Activated CD4-positive, alpha-beta T cell treated with anti-CD3 and anti-CD28 coated beads, Interleukin-2, amount 50 U/mL, for 1 hour (primary cell): ENCODE measurements at places on chromosomes 11 and 22.

DNA sequence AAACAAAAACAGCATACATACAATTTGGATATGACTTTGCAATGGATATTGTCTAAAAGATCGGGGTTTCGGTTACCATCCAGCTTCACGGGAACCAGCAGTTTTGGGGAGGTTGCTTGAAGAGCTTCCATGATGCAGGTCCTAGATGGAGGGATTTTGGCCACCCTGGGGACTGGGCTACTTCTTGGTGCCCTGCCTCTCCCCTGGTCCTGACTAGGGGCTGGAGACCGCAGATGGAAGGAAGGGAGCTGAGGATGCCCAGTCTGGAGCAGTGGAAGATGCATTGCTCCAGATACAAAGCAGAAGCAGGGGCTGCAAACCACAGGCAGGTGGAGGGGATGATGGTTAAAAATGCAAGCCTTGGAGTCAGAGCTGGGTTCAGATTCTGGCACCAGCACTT, 13.5 kb downstream of the SOX10 start:
- no peak for DNase-seq

- no peak for DNase-seq
Measured at GRCh38 chr11:93743291-93743690, 1.8 kb downstream of the C11orf54 start.

GRCh38 chr11:66388780-66389386, 17.3 kb upstream of the SLC29A2 start:
- DNase-seq: peak; percentile 70

- DNase-seq: no peak
Measured at GRCh38 chr22:31086703-31087330, 5.7 kb downstream of the SMTN start.

GRCh38 chr11:86571273-86571948, 101.0 kb downstream of the ME3 start:
- no peak for DNase-seq

GRCh38 chr22:39661842-39662685, 91.5 kb downstream of the CACNA1I start:
- DNase-seq: peak; percentile 83

- DNase-seq: no peak
Measured at GRCh38 chr22:48887394-48888332, 940.0 kb downstream of the BRD1 start.

GRCh38 chr11:77252555-77253270, 48.8 kb downstream of the GDPD4 start:
- DNase-seq: no peak

DNA sequence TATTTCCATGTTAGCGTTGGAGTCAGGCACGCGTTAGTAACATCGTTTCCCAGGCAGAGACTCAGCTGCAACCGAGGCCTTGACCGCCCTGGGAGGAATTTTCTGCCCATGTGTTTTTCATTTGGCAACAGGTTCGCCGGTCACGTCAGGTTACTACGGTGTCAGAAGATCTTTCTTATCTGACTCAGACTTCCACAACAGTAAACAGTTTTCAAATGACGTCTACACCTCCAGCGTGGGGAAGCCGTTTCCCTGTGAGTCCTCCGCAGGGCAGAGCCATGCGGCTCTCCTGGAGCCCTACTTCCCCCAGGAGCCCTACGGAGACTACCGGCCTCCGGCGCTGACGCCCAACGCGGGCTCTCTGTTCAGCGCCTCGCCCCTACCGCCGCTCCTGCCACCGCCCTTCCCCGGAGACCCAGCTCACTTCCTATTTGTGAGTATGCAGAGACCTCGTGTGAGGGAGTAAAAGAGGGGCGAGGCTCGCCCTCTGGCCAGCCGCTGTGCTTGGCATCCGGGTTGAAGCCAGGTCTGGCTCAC, 14.3 kb upstream of the POU2AF3 start:
- DNase-seq: no peak

DNA sequence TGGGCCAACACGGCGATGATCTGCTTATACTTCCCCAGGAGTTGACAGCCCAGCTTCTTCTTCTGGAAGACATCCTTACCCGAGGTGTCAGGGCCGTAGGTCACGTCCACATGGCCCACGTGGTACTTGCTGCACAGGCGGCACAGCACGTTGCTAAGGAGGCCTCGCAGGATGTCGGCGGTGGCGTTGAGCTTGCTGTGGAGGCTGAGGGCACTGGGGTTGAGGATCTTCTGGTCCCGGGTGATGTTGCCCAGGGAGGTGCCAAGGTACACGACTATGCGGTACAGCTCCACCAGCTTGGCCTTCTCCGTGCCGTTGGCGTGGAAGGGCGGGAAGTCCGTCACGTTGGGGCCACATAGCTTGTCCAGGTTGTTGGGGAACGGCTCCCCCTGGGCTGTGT, 2.9 kb downstream of the LIF start:
- no peak for DNase-seq

DNA sequence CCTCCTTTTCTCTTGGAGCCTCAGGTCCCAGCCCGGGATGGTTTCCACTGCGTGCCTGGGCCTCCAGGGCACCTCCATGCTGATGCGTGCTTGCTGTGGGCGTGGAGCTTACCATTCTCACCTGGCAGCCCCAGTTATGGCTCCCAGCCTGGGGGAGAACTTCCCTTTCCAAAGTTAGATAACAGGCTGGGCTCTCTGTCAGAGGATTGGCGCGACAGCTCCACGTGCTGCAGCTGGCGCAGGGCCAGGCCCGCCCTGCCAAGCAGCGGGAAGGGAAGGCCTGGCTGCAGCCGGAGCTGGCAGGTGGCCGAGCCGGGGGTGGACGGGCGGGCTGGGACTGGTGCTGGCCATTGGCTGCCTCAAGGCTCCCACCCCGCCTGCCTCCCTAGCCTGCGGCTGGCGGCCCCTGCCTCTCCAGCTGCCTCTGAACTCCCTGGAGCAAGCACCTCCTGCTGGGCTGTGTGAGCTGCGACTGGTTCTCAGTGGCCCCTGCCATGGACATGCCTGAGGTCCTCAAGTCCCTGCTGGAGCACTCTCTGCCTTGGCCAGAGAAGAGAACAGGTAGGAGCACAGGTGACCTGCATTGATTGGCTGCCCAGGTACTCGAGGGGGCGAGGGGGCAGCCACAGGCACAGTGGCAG, 14.6 kb upstream of the TEF start:
- DNase-seq: peak; percentile 10

DNA sequence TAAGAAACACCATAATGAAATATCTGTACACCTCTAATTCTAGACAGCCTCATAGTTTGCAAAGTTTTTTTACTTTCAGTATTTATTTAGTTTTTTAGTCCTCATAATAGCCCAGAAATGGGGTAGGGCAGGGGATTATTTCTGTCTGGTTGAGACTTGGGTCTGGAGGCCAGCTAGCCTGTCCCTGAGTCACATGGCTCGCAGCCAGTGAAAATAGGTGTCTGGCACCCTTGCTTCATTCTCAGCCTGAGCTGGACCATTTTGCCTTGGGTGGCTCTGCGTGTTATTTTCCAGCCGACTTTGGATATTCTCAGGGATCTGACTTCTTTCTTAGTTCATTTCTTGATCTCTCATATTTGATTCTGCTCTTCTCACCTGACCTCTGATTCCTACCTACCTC, 123.9 kb upstream of the NARS2 start:
- no peak for DNase-seq

DNA sequence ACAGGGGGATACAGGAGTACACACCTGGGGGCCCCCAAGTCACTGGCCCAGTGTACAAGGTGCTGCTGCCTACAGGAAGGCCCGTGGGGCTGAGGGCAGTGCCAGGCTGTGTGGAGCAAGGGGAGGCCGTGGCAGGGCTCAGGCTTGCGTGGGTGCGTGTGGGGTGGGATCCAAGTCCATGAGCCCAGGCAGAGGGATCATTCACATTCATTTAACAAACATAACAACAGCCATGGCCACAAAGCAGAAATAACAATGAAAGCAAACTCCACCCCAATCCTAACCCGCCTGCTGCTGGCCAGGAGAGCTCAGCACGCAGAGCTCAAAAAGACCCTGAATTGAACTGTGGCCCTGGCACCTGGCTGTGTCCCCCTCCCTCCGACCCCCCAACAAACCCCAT, 17.0 kb upstream of the SCGB1A1 start:
- no peak for DNase-seq
